ENCODE measurements at places on chromosomes 13 and 19. TPM values are rescaled to one million over a fixed set of nuclear protein-coding genes. Genes with fewer than 3 reads are reported as not detected.

KCTD12 gene
- total RNA-seq, result 14.2 TPM

ZSCAN1 gene
- not detected for total RNA-seq

R3HDM4 gene
- total RNA-seq, result 34.0 TPM

ZNF230 gene
- total RNA-seq, result not detected

LINGO3 gene
- total RNA-seq, result not detected
